DMS79 (cell line): ENCODE measurements at places on chromosomes 7 and 10.

GRCh38 chr10:103632247-103632642 is 138.7 kb downstream of the NEURL1 start:
- no peak for DNase-seq

- no peak for DNase-seq
These were observed 59.7 kb upstream of the CCDC6 start for GRCh38 chr10:59965899-59966650.

GRCh38 chr7:117237646-117238045 is 85.2 kb downstream of the WNT2 start:
- no peak for DNase-seq

DNA sequence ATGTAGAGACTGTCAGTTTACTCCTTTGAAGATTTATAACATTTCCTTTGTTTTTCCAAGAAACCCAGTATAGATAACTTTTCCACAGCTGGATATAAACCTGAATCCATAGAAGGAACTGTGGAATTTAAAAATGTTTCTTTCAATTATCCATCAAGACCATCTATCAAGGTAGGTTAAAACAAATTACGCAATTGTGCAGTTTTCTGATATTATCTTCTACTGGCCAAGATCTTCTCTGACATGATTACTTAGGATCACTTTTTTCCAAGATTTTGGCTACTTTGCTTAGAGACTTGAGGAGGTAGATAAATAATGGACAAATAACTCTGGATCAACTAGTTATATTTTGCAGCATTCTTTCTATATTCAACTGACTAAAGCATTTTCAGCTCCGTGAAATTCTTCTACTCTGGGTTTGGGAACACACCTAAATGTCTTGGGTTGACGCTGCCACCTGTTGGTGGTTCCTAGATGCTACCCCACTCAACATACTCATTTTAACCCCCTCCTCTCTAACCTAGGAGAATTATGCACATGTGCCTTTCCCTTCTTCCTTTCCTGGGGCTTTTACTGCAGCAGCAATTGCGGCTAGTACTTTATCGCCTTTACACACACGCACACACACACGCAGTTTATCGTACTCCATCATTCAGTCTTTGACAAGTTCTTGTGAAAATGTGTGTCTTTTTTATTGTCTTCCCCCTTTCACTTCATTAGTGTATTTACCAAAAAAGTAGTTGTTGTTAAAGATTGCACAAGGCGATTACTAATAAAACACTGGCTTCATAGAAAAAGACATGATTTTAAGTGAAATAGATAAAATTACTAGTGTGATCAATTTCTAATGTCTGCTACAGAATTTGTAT is 32.7 kb downstream of the ABCB5 start:
- DNase-seq: no peak

DNA sequence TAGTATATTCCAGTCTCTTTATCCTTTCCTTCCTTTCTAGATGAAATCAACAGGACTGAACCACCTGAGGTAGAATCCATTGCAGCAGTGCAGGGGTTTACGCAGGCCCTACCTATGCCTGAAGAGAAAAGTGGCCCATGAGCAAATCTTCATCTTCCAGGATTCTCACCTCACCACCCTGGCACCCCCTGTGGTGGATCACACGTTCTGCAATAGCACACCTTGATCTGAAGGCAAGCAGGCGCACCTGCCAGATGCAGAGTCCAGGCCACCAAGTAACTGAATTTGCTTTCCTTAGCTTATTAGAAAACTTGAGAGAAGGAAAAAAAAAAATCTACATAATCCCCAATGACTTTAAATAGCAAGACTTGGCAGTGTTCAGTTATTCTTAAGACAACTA is 121.4 kb downstream of the PIP4K2A start:
- DNase-seq: peak; percentile 6

DNA sequence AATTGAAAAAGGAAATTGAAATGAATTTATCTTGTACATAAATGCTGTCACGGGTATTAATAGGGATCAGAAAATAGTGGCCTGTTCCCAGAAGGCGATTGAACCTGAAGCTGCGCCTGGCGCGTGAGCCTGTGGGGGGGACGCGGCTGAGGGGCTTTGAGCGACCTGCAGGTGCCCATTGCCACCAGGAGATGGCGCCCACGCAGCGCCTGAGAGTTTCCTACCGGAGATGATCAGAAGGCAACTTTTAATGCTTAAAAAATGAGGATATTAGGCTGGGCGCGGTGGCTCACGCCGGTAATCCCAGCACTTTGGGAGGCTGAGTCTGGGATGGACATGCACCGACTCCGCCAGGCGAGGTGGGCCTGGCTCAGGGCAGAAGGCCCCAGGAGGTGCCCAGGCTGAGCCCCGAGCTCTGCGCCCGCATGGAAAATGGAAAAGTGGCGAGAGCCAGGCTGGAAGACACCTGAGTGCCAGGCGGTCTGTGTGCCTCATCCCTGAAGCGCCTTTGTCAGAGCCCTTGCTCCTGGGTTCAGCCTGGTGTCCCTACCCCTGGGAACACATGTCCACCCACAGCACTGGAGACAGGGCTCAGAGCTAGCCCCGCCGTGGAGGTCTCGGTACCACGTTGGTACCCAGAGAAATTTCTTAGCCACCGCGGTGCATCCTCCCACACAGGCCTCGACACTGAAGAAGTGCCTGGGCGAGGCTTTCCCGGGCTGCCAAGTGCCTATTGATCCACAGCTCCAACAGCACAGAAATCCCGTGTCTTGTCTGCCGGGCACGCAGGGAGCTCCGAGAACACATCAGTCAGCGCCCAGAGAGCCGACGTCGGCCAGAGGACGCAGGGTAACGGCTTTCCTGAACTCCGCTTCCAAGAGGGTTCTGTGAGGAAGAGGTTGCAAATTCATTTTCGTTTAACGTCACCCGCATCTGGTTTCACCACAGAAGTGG is 117.4 kb downstream of the INPP5A start:
- no peak for DNase-seq

DNA sequence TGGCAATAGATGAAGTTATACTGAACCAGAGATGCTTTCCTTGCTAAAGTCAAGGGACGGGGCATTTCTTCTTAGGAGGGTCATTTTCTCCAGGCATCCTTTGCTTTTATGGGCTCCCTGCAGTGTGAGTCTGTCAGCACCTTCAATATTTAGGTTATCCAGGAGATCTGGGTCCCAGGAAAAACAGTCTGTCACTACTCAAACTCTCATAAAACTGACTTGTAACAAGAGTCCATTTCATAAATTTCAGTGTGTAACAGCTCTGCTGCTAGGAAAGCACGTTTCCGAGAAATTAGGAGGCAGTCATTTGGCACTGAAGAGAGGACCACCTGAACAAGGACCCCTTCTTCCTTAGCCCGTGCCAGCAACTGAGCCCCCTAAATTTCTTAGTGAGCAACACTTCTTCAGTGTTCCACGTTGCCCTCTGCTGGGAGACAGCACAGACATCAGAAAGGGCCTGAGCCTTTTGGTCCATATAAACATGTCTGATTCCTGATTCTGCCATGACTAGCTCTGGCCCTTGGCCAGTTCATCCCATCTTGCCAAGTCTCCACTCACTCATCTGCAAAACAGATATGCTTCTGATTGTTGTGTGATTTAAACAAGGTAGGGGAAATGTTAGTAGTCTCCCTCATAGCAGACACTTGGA is 7.2 kb downstream of the GCC1 start:
- DNase-seq: no peak

DNA sequence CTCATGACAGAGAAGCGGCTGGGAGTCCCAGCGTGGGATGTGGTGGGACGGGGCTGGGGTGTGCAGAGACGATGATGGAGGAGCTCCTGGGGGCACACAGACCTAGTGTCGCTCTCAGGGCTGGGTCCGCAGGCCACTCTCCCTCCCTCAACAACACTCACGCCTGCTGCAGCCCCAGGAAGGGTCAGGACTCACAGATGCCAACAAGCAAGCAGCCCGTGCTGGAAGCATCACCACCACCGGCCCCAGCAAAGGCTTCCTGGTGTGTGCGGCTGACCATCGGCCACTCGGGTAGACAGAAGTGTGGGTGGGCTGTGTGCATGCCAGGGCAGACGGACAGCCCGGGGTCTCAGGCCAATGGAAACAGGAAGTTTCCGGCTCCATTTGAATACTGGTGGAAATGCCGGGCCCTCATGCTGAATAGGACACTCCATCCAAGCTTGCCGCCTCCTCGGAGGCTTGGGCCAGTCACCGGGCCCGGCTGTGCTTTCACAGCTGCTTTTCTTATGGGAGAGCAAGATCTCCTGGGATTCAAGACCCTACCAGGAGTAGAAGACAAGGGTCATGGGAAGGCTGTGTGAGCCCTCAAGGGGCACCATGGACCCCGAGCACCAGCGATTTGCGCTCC is 178.1 kb downstream of the ELFN1 start:
- no peak for DNase-seq

DNA sequence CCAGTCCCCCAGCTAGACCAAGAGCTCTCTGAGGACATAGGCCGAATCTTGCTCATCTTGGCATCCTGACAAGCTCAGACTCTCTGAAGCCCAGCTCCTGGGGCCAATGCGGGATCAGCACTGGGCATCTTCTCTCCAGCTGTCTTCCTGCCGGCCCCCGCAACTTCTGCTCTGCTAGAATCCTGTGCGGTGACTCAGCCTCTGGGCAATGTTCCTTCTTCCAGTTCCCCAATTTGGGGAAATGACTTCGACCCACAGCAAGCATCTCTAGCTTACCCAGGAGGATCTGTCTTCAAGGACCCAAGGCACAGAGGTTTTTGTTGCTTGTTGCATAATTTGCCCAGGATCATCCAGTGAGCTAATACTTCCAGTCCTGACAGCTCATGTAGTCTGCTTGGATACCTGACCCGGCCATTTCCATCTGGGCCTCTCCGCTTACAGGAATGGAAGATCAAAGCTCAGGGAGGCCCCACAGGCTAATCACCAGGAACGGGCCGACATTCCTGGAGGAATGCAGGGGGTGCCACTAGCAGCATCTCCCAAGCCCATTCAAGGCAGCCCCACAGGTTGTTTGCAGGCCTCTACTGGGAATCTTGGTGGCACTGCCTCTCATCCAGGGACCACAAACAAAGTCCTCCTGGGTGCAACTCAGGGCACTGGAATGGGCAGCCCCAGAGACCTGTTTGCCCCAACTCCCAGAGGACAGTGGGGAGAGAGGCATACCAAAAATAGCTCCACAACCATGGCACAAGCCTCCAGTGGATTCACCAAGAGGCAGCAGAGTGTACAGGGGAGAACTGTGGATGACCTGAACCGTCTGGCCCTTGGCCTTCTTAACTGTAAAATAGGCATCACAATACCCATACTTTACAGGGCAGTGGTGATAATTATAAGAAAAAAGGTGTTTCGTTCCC is 151.9 kb downstream of the NEURL1 start:
- no peak for DNase-seq

- no peak for DNase-seq
These were observed 79.6 kb upstream of the MTPN start for GRCh38 chr7:136056651-136057231.

DNA sequence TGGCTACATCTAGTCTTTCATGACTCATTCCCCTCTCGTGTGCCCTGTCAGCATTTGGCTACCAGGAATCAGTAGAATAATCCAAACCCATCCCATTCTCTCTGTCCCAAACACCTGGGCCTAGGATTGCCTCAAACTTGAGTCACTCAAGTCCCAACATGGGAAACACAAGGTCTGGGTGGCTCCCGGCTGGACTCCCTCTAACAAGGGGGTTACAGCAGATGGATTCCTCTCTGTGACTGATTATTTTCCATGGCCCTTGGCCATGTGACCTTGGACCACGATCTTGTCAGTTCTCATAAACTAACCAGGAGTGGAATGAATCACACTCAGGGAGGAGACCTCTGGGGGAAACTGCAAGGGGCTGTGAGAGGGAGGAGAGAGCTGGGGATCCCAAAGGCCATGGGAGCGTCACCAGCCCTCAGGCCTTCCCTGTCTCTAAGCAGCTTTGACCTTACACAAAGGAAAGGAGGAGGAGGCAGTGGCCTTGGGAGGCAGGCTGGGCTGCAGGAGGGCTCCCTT is 533.1 kb downstream of the KCNMA1 start:
- DNase-seq: no peak

GRCh38 chr7:37231613-37232012 is 217.1 kb downstream of the ELMO1 start:
- DNase-seq: no peak

- DNase-seq: no peak
These were observed 260.6 kb upstream of the DKK1 start for GRCh38 chr10:52053497-52053896.

DNA sequence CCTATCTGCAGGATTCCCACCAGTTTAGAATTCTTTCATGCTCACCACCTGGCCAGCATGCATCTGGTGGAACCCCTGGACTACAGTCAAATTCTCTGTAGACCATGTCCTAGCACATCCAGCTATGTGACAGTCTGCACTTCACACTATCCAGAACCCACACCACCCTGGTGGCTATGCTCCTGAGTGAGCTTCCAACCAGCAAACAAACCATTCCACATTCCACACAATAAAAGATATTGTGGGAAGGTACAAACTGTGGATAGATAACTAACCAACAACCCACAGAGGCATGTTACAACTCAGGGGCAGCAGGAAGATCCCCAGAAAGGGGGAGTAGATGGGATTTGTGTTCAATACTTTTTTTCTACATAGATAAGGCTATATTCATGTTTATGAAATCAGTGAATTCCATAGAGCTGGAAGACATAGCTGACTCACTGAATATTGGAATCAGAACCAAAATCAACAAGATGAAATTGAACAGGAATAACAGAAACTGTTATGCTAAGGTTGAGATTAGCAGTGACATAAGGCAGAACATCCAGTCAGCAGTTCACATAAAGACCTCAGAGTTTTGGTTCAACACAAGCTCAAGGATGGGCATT is 72.5 kb downstream of the LRRC17 start:
- DNase-seq: no peak

GRCh38 chr7:47338026-47338425 is 243.9 kb downstream of the TNS3 start:
- no peak for DNase-seq

DNA sequence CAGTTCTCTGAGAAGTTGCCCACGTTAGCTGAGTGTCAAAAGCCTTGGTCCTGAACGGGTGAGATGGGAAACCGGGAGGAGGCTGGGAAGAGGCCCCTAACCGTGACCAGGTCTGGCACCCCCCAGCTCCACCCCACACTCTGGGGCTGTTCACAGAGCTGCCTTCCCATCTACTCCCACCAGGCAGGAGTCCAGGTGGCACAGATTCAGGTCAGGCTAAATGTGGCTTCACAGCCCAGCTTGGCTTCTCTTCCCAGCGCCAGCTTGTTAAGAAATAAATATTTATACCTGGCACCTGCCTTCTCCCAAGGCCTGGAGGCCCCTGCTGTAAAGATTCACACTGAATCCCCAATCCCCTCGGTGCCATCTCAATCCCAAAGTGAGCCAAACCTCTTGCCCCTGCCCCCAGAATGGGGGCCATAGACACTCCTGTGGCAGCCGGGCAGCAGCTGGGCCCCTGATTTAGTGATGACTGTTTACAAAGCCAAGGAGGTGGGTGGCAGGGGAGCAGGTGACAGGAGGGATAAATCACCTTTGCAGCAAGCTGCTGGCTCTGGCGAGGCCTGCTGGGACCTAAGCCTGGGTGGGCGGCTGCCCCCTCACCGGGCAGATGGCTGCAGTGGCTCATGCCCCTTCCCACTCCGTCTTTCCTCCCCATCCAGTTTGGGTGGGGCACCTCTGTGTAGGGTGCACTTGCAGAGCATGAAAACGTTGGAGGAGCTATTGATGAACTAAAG is 72.5 kb downstream of the GOLGA7B start:
- no peak for DNase-seq
